Neural crest cell (in vitro differentiated cells): ENCODE measurements at places on chromosomes 16 and 17.

GRCh38 chr17:42028791-42029127 lies 8.9 kb downstream of the NKIRAS2 start:
- H3K27me3 ChIP-seq: no peaks in the 10 kb centered on the region
- H3K27ac ChIP-seq: no peak overlapping the region
- H3K4me1 ChIP-seq: peaks cover 46% of the 10 kb centered on the region

DNA sequence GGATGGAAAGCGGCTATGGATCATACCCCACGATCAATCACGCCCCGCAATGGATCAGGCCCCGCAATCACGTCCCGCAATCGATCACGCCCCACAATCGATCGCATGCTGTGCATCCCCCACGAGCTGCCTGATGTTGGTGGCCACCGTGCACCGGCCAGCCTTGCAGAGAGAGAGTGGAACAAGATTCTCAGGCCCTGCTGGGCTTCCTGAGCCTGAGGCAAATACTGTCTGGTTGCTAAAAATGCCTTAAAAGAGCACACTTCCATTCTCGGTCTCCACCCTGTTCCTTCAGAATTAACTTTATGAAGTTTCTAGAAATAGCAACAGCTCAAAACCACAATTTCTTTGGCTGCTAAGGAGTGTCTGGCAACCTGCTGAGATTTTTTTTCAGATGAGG lies 81.5 kb downstream of the VPS53 start:
- no peaks in the 10 kb centered on the region for H3K27me3 ChIP-seq
- H3K4me1 ChIP-seq: peaks cover 13% of the 10 kb centered on the region
- H3K27ac ChIP-seq: no peak overlapping the region
- no peak overlapping the region for H3K4me3 ChIP-seq
- no peak for DNase-seq

GRCh38 chr17:50447870-50448595 lies 20.6 kb downstream of the CHAD start:
- H3K27me3 ChIP-seq: no peaks in the 10 kb centered on the region
- no peak overlapping the region for H3K27ac ChIP-seq
- no peak for DNase-seq

DNA sequence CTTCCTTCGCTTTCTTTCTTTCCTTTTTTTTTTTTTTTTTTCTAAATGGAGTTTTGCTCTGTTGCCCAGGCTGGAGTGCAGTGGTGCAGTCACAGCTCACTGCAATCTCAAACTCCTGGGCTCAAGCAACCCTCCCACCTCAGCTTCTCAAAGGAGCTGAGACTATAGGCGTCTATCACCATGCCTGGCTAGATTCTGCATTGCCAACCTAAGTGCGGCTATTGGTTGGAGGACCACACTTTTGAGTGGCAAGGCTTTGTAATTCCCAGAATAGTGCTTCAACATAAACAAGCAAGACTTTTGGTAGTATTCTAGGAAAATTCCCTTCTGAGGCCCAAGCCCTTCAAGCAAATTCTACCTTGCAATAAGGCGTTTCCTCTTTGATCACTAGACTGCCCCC lies 107.8 kb downstream of the YPEL2 start:
- peaks cover 10% of the 10 kb centered on the region for H3K27me3 ChIP-seq
- H3K27ac ChIP-seq: no peak overlapping the region
- H3K4me3 ChIP-seq: no peak overlapping the region
- no peaks in the 10 kb centered on the region for H3K36me3 ChIP-seq
- peaks cover 6% of the 10 kb centered on the region for H3K4me1 ChIP-seq
- no peak for DNase-seq

DNA sequence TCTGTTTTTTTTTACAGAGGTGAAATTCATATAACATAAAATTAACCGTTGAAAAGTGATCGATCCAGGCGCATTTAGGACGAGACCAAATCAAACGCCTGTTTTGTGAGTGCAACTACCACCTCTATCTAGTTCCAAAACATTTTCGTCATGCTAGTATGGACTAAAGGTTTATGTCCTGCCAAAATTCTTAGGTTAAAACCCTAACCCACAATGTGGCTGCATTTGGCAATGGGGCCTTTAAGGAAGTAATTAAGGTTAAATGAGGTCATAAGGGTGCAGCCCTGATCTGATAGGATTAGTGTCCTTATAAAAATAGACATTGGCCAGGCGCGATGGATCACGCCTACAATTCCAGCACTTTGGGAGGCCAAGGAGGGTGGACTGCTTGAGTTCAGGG lies 32.8 kb upstream of the RCVRN start:
- H3K27ac ChIP-seq: no peak overlapping the region
- H3K4me1 ChIP-seq: no peaks in the 10 kb centered on the region
- DNase-seq: no peak
- peaks cover 16% of the 10 kb centered on the region for H3K36me3 ChIP-seq
- no peaks in the 10 kb centered on the region for H3K27me3 ChIP-seq
- no peak overlapping the region for H3K4me3 ChIP-seq

- peak overlapping the region; percentile 13 for H3K4me3 ChIP-seq
- peak overlapping the region; percentile 98 for H3K27ac ChIP-seq
- no peaks in the 10 kb centered on the region for H3K36me3 ChIP-seq
- H3K27me3 ChIP-seq: no peaks in the 10 kb centered on the region
Observed at GRCh38 chr17:65243838-65244625, 106.9 kb downstream of the RGS9 start.

- DNase-seq: no peak
- H3K27ac ChIP-seq: no peak overlapping the region
- peak overlapping the region; percentile 44 for H3K4me3 ChIP-seq
Observed at GRCh38 chr17:81906476-81907218, 4.6 kb downstream of the PCYT2 start.

DNA sequence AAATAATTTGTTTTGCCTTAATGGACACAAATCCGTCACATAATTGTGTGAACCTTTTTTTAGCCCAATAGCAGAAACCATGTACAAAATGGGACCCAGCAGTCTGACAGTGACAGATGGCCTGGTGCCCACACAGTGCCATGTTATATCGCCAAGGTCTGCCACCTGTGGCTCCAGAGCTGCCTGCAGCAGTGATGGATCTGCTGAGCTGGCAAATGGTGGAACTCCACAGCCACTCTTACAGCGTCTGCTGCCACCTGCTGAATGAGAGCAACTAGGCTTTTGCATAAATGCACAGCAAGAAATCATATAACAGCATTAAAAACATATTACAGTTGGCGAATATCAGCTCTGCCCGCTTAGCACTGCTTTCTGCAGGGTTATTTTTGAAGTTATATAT lies 59.4 kb downstream of the NUP93 start:
- no peak overlapping the region for H3K4me3 ChIP-seq
- no peaks in the 10 kb centered on the region for H3K27me3 ChIP-seq
- no peak overlapping the region for H3K27ac ChIP-seq
- H3K4me1 ChIP-seq: peaks cover 18% of the 10 kb centered on the region
- H3K36me3 ChIP-seq: no peaks in the 10 kb centered on the region

GRCh38 chr17:80423536-80424225 lies 8.7 kb downstream of the ENDOV start:
- no peaks in the 10 kb centered on the region for H3K4me1 ChIP-seq
- H3K4me3 ChIP-seq: no peak overlapping the region
- no peak overlapping the region for H3K27ac ChIP-seq
- no peaks in the 10 kb centered on the region for H3K27me3 ChIP-seq
- H3K36me3 ChIP-seq: no peaks in the 10 kb centered on the region
- no peak for DNase-seq

DNA sequence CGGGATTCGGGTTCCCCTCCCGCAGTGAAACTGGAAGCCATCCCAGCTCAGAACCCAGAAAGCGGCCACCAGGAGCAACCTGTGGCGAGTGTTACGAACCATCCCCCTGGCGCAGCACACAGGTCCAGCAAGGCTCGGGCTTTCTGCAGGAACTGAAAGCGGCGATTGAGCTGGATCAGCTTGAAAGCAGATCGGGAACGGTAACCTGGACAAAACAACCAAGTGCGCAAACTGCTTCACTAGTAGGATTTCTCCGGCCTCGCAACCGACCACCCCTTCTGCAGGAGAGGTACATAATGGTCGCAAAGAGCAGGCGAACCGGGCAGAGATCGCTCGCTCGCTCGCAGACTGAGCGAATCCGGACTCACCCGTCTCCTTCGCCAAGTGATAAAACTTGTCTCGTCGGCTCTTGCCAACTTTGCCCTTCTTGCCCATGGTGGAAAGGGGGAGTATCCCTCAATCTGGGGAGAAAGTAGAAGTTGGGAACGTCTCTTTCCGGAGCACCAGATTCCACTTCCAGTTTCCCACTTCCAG lies 696 bp upstream of the PSMC5 start:
- no peak for DNase-seq
- peaks cover 42% of the 10 kb centered on the region for H3K36me3 ChIP-seq
- peaks cover 3% of the 10 kb centered on the region for H3K27me3 ChIP-seq
- H3K27ac ChIP-seq: peak overlapping the region; percentile 100
- peaks cover 39% of the 10 kb centered on the region for H3K4me1 ChIP-seq
